A549 treated with ZK216348 at 1 μM for 4 hours (cell line): ENCODE measurements at places on chromosomes 1 and 21. TPM values are rescaled to one million over a fixed set of nuclear protein-coding genes. Genes with fewer than 3 reads are reported as not detected.

ABCG1 gene
- 2.3 to 3.3 TPM (median 2.9 TPM) in 5 replicates for total RNA-seq

NEGR1 gene
- not detected in 5 replicates for total RNA-seq

KCNA2 gene
- total RNA-seq: 0.02 to 0.18 TPM (median 0.05 TPM) in 3 of 5 replicates, not detected in the others

PEX14 gene
- total RNA-seq: 9.8 to 19.4 TPM (median 15.5 TPM) in 5 replicates

WDR64 gene
- total RNA-seq: not detected in 5 replicates

BARHL2 gene
- total RNA-seq: not detected in 5 replicates

CFHR2 gene
- total RNA-seq: not detected in 5 replicates

S100A7A gene
- total RNA-seq: not detected in 5 replicates

MMP23B gene
- 0.39 to 1.5 TPM (median 0.92 TPM) in 4 of 5 replicates, not detected in the other for total RNA-seq

UTS2 gene
- total RNA-seq: not detected in 5 replicates

CFHR1 gene
- 0.14 to 0.35 TPM (median 0.25 TPM) in 4 of 5 replicates, not detected in the other for total RNA-seq
